ENCODE measurements at places on chromosomes 7 and 10.

GRCh38 chr7:65983965-65984658 lies 2.1 kb upstream of the GUSB start:
- DNase-seq, result no peak

DNA sequence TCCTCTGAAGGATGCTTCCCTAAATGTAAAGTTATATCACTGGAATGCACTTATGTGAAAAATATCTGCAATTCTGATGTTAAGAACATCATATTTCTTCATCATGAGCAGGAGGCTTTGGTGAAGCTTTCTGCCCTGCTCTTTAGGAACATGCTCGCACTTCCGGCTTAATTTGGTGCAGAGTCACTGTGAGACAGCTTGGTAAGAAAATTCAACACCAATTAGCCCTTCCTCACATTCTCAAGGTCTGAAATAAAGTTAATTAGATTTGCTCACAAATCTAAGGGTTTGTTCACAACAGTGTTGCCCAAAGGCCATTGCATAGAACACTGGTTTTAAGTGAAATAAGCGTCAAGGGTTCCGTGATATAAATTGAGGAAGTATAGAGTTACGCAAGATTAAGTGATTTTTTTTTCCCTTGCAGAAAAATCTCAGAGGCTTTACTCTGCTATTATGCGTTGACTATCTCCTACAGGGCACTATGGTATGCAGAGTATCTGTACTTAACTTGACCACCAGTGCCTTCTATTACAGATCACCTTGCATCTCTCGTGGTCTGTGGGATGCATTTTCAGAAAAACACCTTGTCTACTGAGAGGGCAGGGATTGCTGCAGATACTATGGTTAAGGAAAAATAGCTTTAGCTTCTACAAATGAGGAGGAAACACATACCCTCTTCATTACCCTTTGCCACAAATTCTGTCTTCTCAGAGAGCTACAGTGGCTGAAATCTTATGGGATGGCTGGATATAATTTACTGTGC lies 953.9 kb downstream of the TYW1 start:
- DNase-seq, result no peak

DNA sequence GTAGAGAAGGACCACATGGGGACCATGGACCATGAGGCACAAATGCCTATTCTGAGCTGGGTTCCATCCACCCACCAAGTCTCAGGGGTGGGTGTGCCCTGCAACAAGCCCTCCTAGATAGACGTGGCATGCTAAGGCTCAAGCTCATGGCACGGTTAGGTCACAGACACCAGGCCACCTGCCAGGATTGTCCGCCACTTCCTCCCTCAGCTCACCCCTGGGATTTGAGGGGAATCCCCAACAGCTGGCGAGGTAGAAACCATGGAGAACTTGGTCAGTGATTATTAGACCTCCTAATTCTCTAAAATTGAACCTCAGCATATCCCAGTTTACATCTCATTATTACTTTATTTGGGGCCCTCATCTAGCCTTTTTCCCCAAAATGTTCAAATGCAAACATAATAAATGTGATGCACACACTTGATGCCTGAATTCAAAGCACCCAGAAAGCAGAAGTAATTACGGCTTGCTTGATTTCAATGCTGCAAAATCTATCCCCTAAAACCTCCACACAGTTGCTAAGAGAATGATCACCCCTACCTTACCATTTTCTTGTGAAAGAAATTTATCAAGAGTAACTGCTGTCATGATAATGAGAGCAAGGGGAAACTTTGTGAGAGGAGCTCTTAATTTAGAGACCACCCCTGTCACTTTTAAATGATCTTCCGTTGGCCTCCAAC lies 366.6 kb upstream of the PFKP start:
- no peak for DNase-seq

- DNase-seq, result no peak
These were observed 186.8 kb downstream of the COBL start for GRCh38 chr7:51129527-51130472.

DNA sequence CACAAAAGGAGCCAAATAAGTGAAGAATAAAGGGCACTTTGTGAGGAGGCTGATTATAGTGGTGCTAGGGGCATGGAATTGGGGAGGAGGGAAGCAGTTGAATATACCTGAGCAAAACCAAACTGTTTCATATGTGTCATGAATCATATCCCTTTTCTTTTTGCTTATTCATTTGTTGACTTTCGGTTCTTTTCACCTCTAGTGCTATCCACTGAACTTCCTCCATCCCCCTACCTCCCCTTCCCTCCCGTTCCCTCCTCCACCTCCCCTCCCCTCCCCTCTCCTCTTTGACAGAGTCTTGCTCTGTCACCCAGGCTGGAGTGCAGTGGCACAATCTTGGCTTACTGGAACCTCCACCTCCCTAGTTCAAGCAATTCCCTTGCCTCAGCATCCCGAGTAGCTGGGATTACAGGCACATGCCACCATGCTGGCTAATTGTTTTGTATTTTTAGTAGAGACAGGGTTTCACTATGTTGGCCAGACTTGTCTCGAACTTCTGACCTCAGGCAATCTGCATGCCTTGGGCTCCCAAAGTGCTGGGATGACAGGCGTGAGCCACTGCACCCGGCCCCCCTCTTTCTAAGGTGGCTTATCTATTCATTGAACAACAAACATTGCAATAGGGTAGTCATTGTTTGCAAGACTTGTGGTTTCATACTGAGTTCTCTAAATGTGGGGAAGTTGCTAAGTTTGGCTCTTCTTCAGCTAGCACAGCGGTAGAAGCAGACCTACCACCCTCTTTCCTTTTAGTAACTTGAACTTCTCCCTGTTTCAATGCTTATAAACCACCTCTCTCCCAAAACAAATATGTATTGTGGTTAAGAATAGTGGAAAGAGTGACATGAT lies 150.4 kb upstream of the PRPS1L1 start:
- peak; percentile 47 for DNase-seq

Measured in globus pallidus (tissue), 1 donor.